Stimulated activated CD4-positive, alpha-beta T cell treated with anti-CD3 and anti-CD28 coated beads, Interleukin-1b, Interleukin-23, amount 100 ng/mL, for 24 hours (primary cell): ENCODE measurements at places on chromosomes 3 and 15.

GRCh38 chr15:69735121-69735520 lies 282.5 kb downstream of the RPLP1 start:
- no peak for DNase-seq

- no peak for DNase-seq
Measured at GRCh38 chr3:84265768-84266167, 693.0 kb upstream of the CADM2 start.

DNA sequence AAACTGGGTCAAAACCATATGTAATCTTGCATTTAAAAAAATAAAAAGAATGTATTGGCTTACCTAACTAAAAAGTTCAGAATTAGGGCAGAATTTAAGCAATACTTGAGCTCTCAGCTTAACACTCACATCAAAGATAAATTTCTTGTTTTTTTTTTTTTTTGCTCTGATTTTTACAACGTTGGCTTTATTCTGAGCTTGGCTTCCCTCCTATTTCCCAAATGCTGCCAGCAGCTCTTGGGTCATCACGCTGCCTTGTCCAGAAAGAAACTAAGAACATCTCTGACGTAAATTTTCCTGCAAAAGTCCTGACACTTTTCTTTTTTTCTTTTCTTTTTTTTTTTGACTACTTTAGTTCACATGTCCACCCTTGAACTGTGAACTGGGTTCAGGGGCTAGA lies 150.6 kb upstream of the TGFBR2 start:
- no peak for DNase-seq

DNA sequence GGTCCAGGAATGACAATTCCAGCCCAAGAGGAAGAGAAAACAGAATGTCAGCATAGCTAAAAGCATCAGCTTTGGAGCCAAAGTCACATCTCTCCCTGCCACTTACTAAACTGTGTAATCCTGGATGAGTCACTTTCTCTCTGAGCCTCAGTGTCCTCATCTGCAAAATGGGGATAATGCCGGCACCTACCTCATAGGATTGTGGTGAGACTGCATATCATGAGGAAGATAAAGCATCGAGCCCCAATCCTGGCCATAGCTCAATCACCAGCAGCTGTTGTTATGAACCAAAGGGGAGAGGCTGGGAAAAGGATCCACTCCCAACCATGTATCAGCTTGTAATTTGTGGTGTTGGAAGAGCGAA lies 9.1 kb downstream of the SLC6A1 start:
- no peak for DNase-seq

DNA sequence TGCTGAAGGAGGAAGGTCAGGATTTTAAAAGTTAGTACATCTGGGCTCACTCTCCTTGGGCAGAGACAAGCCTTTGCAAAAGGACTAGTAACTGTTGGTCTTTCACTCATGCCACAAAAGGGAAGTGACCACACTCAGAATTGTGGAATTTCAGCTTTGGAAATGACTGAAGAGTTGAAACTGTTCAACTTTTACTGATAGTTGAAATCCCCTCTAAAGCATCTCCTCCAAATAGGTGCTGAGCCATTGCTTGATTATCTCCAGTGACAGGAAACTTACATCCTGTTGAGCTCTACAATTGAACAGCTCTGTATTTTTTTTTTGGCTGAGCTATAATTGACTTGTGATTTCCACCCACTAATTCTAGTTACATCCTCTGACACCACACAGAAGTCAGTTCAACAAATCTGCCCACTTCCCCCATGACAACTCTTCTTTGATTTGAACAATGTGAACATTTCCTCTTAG lies 254.8 kb upstream of the TPRG1 start:
- DNase-seq: no peak

DNA sequence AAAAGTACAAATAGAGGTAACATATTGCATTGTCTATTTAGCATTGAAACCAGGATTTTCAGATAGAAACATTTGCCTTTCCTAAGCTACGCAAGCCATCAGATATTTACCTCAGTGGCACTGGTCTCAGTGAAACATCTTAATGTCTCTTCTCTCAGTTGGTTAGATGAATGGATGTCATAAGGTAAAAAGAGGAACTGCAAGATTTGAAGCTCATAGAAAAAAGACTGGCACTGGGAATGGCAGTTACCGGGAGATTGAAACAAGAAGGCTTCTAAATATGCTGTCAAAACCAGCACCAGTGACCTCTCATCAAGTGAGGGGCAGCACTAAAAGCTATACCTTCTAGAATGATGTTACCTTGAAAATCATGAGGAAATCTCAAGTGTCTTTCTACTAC lies 486.4 kb downstream of the FHIT start:
- no peak for DNase-seq

GRCh38 chr15:74322558-74323180 lies 44.8 kb downstream of the CYP11A1 start:
- peak; percentile 41 for DNase-seq

DNA sequence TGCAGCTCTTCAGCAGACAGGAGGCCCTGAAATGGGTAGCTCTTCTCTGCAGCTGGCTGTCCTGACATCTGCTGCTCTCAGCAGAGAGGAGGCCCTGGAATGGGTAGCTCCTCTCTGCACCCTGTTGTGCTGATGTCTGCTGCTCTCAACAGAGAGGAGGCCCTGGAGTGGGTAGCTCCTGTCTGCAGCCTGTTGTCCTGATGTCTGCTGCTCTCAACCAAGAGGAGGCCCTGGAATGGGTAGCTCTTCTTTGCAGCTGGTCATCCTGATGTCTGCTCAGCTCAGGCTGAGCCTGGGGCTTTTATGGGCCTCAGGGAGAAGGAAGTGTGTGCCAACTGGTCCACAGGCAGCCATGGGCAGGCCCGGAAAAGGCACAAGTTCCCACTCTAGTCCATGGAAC lies 66.6 kb downstream of the PIK3CB start:
- DNase-seq: no peak
